Stimulated activated CD8-positive, alpha-beta memory T cell treated with anti-CD3 and anti-CD28 coated beads, Interleukin-4, amount 100 ng/mL, for 4 hours (primary cell): ENCODE measurements at places on chromosomes 6 and 20.

DNA sequence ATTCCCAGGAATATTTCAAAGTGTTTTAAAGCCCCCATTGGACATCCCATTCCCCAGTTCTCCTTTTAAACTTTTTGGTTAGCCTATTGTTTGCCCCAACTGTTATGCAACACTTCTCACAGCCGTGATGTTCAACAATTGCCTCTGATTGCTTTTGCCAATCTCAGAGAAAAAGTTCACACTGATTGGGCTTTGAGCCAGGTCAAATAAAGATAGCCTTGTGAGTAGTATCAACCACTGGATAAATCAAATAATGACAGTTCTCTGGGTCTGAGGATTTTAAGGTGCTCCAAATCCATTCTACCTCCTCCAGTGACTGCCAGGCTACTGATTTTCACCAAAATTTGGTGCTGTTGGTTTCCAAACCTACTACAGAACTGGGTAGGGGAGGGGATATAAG lies 19.1 kb upstream of the NOP56 start:
- no peak for DNase-seq

- DNase-seq = no peak
These were observed 22.8 kb upstream of the SCGN start for GRCh38 chr6:25629198-25629576.

DNA sequence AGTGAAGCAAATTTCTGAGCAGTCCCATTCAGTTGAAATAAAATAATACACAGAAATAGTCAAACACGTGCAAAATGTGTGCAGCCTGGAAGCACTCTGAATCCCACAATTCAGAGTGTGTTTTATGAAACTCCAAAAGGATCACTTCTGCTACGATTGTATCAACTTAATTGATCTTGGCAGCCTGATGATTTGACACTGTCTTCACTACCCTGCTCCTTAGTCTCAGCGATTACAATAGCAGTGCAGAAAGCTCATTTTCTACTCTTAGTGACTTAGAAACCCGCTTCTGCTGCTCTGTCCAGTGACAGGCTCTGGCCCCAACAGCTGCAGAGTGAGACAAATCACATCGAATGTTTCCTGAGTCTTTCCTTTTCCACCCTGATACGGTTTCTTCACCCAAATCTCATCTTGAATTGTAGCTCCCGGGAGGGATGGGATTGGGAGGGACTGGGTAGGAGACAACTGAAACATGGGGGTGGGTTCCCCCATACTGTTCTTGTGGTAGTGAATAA lies 16.2 kb upstream of the EMILIN3 start:
- no peak for DNase-seq

DNA sequence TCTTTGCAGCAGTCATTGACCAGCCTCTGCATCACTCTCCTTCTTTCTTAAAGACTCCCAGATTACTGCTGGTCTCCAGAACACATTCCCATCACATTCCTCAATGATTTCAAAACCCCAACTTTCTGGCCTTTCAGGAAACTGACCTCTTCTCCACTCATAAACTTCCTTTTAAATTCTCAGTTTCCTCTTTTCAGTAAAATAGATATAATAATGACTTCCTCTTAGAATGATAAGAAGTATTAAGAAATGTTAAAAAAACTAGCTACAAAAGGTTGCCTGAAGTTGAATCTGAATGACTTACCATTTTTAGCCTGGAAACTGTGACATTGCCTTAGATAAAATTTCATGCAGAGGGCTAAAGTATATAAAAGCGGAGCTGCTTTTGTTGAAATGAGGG lies 239.3 kb downstream of the OGFRL1 start:
- no peak for DNase-seq

DNA sequence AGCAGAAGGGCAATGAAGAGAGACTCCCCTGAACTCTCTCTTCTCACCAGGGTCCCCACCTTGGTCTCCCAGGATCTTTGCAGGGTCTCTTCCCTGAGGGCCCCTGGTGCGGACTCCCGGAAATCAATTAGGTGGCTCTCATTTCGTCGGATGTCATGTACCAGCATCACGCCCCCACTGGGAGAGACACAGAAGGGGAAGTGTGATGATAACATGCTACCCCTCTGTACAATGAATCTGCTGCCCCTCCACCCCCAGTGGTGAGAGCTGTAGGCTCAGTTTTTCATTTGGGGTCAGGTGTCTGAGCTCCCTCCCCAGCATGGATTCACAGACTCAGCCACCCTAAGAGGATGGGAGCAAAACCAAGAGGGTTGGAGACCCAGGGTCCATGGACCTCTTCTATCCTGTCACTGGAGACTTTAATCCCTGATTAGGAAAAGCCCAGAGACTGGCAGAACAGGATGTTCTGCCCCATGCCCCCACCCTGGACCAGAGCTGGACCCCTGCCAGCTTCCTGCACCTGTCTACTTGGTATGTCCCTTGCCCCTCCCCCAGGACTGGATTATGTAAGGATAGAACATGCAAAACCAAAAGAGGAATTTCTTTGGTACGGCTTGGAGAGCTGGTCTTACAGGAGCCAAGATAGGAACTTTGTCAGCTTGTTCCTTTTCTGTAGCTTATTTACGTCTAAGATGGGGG lies 11.1 kb downstream of the GGT7 start:
- no peak for DNase-seq

- DNase-seq = no peak
These were observed 93.6 kb downstream of the TMEM242 start for GRCh38 chr6:157229713-157230112.

GRCh38 chr6:75044846-75045245 lies 161.0 kb downstream of the COL12A1 start:
- no peak for DNase-seq

GRCh38 chr20:61100489-61100888 lies 151.6 kb upstream of the CDH4 start:
- DNase-seq = no peak

- no peak for DNase-seq
These were observed 72.2 kb downstream of the IPCEF1 start for GRCh38 chr6:154284313-154284853.

DNA sequence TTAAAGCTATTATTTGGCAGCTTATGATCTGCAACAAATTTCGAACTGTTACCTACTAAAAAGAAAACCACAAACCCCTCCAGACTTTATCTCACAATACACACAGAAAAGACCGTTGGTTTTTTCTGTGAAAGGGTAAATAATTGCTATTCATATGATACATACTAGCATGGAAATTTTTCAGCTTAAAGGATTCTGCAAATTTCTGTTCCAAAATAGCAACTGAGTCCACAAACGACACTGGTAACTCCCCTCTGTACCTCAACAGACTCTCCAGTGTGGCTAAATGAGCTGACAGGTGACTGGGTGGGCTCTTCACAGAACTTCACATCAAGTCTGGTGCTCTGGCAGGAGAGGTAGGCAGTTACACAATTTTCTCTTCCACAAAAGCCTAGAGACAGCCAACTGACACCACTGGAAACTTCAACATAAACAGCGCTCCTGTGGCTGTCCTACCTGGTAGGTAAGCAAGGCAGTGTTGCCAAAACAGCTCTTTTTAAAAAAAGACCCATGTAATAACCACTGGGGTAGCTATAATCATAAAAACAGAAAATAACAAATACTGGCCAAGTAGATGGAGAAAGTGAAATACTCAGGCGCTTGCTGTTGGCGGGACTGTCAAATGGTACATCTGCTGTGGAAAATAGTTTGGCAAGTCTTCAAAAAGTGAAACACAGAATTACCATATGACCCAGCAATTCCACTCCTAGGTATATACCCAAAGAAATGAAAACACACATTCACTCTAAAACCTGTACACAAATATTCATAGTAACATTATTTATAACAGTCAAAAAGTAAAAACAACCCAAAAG lies 37.8 kb downstream of the ELOVL5 start:
- no peak for DNase-seq

DNA sequence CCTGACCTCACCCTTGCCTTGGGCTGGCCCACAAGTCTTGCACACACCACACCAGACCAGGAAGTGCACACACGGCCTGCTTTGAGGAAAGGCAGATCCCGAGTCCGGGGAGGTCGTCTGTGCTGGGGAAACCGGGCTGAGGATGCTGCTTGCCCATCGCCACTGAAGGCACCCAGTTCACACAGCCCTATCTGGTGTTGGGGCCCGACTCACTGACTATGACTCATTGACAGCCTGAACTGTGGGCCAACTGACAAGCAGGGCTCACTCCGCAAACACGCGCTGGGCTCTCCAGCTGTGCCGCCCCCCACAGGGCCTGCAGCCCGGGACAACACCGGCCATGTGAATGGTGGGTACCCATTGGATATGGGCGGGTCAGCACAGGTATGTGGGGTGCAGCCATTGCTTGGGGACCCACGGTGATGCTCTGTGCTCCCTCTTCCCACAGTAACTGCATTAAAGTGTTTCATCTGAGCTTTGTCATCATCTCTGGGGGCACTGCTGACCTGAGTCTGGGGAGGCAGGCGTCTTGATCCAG lies 1.6 kb downstream of the SAMD10 start:
- no peak for DNase-seq

DNA sequence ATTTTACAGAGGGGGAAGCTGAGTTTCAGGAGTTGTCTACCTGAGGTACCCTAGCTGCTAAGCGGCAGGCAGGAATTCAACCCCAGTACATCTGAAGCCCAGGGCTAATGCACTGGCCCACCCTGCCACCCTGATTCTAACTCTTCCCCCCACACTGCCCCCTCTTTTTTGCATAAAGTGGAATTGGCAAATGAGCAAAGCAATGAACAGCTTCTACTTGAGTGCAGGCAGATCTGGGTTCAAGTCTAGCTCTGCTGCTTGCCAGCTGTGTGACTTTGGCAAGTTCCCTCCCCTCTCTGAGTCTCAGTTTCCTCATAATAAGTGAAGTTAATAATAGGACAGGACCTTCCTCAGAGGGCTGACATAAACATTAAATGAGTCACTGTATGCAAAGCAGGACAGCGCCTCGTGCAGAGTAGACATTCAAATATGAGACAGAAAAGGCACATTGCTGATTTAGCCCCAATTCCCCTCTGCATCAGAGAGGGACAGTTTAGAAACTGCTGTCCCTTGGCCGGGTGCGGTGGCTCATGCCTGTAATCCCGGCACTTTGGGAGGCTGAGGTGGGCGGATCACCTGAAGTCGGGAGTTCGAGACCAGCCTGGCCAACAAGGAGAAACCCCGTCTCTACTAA lies 4.7 kb downstream of the ADA start:
- DNase-seq = no peak

- DNase-seq = no peak
These were observed 648.4 kb upstream of the MARCKS start for GRCh38 chr6:113208726-113209125.

DNA sequence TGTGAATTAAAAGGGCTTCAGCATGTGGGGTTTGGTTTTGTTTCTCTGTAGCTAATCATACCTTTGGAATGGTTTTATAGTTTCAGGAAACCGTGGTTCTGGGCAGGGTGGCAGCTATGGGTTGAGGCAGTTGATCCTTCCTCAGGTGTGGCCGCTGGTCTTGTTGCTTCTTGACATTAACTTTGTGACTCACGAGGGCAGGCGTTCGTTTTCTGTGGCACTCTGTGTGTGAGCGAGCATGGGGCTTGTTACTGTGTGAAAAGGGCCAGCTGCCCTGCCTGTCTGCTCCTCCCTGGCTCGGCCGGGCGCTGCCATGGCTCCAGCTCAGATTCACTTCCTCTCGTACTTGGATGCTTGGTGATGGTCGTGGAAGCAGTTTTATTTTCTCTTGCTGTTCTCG lies 16.2 kb downstream of the DNAJC5 start:
- DNase-seq = no peak

- DNase-seq = no peak
These were observed 61.4 kb downstream of the EZR start for GRCh38 chr6:158757753-158758090.

DNA sequence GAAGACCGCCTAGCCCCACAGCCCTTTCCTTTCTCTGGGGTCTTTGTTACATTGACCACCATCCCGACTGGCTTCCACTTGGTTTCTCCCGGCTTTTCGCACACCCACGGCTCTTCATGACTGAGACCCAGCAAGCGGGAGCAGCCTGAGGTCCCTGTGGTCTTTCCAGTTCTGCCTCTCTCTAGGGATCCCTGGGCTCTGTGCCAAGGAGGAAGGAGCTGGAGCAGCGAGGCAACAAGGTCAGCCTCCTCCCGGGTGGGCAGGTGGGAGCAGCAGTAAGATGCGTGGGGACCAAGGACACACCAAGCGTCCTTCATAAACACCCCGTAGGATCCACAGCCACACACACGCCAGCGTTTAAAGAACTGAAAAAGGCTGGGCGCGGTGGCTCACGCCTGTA lies 29.6 kb upstream of the MRGBP start:
- DNase-seq = no peak

DNA sequence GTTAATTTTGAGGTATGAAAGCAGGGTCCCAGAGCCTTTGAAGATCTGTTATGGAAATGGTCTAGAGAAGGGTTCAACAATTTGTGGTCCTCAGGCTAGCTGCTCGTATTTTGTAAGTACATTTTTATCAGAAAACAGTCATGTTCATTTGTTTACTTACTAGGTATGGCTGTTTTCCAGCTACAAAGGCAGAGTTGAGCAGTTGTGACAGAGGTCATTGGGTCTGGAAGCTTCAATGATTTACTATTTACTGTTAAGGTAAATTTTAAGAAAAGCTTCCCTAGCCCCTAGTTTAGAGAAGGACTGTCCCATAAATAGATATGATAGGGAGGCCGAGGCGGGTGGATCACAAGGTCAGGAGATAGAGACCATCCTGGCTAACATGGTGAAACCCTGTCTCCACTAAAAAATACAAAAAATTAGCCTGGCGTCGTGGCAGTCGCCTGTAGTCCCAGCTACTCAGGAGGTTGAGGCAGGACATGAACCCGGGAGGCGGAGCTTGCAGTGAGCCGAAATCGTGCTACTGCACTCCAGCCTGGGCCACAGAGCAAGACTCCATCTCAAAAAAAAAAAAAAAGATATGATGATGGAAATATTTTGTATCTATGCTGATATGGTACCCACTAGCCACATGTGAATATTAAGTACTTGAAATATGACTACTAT lies 538.4 kb upstream of the CITED2 start:
- no peak for DNase-seq

DNA sequence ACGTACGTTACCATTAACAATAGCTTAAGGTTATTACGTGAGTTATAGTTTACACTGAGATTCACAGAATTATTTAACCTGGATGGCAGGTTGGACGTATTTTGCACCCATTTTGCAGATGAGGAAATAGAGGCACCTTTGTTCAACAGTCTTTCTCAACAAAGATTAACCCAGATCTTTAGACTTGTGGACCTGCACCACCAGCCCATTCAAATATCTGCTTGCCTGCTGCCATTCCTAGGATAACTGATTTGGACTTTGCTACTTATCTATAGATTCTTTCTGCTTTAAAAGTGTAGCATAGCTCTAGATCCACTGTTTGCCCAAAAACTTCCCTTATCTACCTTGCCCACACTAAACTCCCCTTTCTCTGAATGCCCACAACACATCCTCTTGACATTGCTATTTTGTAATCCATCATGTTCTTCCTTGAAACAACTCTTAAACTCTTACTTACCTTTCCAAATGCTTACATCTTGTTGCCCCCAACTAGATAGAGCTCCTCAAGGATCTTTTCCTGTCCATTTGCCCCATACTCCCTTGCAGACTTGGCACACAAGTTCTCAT lies 56.4 kb upstream of the TNFAIP3 start:
- no peak for DNase-seq
